ENCODE measurements at places on chromosomes 13 and 19.
A peak's percentile ranks its signal among the peaks of the same experiment; 100 is the strongest.

GRCh38 chr13:27928805-27929753, 9.3 kb downstream of the PDX1 start:
- no peak for DNase-seq

- DNase-seq: no peak
Observed at GRCh38 chr19:33394006-33394722, 20.7 kb downstream of the CEBPG start.

GRCh38 chr19:49182848-49183375, 25.3 kb downstream of the TRPM4 start:
- no peak for DNase-seq

GRCh38 chr13:108463340-108463739, 166.1 kb upstream of the MYO16 start:
- DNase-seq: no peak

- no peak for DNase-seq
Observed at GRCh38 chr13:66689628-66690027, 540.5 kb downstream of the PCDH9 start.

- peak; percentile 25 for DNase-seq
Observed at GRCh38 chr19:11324079-11324661, 15.3 kb downstream of the RAB3D start.

DNA sequence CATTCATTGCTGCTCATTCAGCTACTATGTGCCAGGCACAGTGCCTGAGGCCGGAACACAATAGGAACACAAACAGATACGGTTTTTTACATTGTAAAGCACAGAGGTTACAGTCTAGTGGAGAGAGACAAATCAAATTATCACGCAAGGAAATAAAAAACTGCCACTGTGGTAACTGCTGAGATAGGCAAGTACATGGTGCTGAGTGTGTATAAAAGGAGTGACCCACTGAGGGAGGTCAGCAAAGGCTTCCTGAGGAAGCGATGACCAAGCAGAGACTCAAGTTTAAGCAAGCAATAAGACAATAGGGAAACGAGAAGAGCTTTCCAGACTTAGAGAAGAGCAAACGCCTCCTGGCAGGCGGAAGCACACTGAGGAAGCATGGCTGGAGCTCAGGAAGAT, 56.4 kb downstream of the NUFIP1 start:
- DNase-seq: no peak

GRCh38 chr19:2057484-2058469, 6.7 kb upstream of the MKNK2 start:
- DNase-seq: no peak

DNA sequence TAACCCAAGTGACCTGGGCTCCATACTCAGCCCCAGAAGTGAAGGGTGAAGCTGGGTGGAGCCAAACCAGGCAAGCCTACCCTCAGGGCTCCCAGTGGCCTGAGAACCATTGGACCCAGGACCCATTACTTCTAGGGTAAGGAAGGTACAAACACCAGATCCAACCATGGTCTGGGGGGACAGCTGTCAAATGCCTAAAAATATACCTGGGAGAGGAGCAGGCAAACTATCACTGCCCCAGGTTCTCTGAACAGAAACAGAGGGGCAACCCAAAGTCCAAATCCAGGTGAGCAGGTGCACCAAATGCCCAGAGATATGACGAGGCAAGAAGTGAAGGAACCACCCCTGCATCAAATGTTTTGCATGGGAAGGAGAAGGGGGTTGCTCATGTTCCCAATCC, 6.1 kb upstream of the CEACAM7 start:
- no peak for DNase-seq

- DNase-seq: no peak
Observed at GRCh38 chr19:18475762-18476331, 37.9 kb upstream of the ISYNA1 start.

- no peak for DNase-seq
Observed at GRCh38 chr13:30972888-30973377, 40.5 kb downstream of the TEX26 start.

- DNase-seq: no peak
Observed at GRCh38 chr13:92017737-92018136, 619.3 kb downstream of the GPC5 start.

DNA sequence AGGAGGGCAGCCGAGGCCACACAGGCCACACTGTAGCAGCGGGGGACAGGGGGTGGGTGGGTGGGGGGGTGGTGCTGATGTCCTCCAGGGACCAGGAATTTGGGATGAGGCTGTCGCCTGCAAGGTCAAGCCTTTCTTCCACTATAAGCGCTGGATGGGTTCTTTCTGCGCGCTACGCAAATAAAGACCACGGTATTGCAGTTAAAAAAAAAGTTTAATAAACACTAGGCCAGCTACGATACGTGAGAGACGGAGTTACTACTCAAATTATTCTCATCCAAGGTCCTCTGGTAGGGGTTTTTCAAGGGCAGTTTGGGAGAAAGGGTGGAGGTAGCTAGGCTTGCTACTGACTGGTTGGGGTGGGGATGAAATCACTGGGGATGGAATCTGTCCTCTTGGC, 508 bp upstream of the ZNF44 start:
- DNase-seq: no peak

GRCh38 chr19:52665529-52665928, 27.4 kb upstream of the ZNF83 start:
- DNase-seq: no peak

DNA sequence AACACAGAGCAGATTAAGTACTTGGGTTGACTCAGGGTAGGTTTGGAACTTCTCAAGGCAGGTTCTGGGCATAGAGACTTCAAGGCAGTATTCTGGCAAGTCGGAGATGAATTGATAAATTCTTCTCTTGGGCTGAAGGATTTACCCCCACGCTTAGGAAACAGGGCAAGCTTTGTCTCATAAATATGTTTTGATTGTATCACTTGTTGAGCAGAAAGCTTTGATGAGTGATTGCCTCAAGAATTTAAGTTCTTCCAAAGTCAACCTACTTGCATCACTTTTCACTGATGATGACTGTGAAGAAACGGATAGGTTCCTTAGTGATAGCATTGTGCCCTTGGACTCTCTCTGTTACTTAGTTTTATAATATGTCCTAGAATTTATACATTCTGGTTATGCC, 258.6 kb upstream of the DACH1 start:
- no peak for DNase-seq

DNA sequence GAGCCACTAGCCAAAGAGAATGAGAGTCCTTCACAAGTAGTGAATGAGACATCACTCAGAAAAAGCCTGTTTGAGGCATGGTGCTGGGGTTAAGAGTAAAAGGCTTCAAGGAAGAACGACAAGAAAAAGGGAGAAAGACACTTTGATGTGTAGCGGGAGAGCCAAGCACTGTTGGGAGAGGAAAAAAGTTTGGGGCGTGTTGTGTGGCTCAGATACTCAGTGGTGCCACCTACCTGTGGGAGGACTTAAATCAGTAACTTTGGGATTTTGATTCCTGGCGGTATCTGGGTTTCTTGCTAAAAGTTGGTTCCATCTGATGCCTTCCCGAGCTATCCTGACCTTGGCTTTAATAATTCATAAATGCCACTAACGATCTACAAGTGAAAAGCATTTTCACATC, 12.3 kb downstream of the ELSPBP1 start:
- no peak for DNase-seq

DNA sequence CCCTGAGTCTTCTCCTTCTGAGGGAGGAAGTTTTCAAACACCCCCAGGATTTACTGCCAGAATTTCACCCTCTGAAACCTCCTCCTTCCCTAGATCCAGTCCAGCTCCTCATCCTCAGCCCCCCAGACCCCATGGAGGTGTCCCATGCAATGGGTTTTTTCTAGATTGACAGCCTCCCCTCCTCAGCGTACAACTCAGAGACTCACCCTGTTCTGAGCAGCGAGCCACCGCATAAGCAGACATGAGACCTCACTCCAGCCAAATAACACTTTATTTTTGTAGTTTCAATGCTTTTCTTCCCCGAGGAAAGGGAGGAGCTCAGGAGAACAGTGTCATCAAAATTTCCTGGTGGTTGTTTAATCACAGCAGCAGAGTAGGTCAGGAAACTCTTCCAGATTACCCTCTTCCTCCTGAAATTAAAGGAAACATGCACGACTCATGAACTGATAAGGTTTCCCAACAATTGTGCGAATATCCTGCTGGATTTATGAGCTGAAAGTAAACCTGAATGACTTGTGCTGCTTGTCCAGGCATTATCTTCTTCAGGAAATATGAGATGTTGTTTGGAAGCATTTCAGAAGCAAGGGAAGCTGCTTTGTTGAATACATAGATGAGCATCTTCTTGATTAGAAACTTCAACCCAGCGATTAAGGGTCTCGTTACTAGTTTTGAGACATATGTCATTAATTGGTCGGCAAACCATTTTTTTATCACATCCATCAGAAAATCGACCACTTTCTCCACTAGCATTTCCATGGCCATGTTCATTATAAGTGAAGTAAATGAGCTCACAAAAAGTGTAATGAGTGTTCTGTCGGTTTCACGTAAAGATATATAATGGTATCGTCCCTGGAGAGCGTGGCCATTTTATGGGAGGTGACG, 36.2 kb downstream of the ERICH4 start:
- no peak for DNase-seq

DNA sequence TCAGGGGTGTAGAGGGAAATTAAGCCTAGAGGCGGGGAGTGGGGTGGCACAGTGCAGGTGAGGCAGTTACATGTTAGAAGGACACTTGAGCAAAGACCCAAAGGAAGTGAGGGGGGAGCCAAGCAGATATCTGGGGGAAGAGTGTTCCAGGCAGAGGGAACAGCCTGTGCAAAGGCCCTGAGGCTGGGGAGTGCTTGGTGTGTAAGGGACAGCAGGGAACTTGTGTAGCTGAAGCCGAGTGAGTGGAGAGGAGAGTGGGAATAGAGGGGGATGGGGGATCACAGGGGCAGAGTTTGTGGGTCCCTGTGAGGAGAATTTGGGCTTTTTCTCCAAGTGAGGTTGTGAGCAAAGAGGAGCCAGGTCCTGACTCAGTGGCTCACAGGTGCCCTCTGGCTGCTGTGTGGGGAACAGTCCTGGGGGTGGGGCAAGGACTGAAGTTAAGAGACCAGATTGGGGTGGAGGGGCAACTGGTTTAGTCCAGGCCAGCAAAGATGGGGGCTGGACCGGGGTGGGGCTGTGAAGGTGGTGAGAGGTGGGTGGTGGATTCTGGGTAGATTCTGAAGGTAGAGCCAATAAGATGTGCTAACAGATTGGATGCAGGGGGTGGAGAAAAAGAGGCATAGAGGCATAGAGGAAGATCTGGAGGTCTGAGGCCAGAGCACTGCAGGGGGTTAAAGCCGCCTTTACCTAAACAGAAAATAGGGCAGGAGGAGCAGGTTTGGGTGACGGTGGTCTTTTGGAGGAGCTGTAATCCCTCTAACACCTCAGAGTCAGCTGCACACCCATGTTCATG, 75.3 kb downstream of the CACNA1A start:
- DNase-seq: no peak

DNA sequence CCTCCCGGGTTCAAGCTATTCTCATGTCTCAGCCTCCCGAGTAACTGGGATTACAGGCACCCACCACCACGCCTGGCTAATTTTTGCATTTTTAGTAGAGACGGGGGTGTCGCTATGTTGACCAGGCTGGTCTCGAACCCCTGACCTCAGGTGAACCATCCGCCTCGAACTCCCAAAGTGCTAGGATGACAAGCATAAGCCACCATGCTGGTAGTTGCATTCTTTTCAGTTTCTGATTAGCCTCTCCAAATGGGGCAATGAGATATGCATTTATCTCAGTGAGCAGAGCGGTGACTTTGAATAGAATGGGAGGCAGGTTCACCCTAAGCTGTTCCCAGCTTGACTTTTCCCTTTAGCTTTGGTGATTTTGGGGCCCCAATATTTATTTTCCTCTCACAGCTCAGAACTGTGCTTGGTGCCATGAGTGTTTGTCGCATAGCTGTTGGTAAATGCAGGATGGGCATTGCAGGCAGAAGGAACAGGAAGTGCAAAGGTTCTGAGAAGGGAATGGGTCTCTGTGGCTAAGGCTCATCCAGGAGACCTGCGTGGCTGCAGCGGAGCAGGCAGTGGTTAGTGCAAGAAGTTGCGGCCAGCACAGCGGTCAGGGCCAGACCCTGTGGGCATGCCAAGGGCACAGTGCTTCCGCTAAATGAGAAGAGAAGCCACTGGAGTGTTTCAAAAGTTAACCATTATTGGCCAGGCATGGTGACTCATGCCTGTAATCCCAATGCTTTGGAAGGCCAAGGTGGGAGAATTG, 20.7 kb downstream of the LYPD3 start:
- no peak for DNase-seq

GRCh38 chr13:80047406-80047805, 293.5 kb downstream of the SPRY2 start:
- DNase-seq: no peak

DNA sequence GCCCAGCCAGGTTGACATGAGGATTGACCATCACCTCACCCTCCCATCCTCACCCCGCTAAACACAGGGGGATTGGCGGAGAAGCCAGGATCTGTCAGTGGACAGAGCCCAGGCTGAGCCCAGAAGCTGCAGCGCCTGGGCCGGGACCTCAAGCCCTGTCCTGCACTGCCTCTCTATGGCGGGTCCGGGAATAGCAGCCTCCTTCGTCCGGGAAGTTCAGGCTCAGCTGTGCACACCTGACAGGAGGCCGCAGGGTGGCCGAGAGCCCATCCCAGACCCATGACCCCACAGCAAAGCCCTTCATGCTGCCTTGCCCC, 67.8 kb downstream of the SPACA7 start:
- no peak for DNase-seq

DNA sequence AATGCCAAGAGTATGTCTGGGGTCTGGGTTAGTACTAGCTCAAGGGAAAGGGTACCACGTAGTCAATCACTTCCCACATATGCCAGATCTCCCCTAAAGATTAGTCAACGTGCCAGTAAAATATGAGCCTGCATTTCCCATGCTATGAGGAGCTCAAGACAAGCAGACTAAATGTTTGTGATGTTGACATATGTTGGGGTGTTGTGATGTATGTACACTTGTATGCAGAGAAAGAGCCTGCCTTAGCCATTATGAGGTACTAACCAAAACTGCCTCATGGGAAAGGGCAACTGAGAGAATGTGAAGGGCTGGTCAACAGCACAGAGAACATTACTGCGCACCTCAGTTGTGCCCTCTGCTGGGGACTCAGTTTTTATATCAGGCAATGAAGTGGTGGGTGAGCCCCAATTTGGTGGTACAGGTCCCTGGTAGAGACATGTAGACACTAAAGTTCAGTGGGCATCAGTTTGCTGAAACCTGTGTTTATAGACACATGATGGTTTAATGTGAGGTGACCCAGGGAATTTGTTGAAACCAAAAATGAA, 287.0 kb downstream of the DCT start:
- DNase-seq: no peak

DNA sequence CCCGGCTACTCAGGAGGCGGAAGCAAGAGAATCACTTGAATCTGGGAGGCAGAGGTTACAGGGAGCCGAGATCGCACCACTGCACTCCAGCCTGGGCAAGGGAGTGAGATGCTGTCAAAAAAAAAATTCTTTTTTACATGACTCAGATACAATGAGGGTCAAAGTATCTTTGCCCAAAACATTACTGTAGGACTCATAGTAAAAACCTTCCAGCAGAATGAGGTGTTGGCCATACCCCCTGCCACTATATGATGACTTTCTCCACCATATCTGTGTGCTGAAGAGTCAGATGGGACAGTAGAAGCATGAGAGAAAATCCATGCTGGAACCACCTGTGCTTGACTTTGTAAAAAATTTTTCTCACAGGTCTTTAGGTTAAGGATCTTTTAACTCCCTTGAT, 86.7 kb downstream of the COL4A2 start:
- no peak for DNase-seq

GRCh38 chr19:49133621-49134454, 14.5 kb downstream of the PPFIA3 start:
- DNase-seq: no peak

Data from esophagus squamous epithelium (tissue), 5 donors.